ENCODE measurements at places on chromosomes 16 and 17.

DNA sequence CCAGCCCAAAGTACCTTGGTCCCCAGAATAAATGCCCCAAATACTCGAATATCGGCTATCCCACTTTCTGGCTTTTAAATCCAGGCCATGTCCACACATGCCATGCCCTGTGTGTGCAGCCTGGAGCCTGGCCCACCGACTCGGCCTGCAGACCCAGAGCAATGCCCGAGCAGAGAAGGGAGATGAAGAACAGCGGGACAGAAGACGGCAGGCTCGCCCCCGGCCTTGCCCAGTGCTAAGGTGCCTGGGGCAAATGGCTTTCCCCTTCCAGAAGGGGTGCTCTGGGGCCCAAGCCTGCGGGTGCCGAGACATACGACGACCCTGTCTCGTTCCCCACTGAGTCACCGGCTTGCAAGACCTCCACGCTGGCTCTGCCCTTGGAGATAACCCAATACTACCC is 8.0 kb downstream of the CLUH start:
- DNase-seq = no peak

GRCh38 chr17:35129154-35129972 is 7.9 kb downstream of the FNDC8 start:
- no peak for DNase-seq

DNA sequence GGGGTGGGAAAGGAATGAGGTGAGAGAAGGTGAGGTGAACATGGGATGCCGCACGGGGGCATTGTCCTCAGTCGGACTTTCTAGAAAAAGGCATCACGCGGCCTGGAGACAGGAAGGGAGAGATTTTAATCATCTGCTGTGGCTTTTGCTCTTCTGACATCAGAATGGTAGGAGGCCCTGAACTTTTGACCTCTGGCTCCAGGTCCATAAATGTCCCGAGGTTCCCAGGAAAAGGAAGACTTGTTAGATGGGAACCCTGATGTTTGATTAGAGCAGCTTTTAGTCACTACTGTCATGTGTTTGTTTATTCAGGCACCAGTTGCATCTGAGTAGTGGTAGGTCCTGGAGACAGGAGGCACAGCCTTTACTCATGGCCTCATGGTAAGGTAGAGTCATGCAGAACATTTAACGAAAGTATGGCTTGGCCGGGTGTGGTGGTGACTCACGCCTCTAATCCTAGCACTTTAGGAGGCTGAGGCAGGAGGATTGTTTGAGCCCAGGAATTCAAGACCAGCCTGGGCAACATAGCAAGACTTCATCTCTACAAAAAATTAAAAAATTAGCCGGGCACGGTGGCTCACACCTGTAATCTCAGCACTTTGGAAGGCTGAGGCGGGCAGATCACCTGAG is 203.1 kb downstream of the MSI2 start:
- no peak for DNase-seq

- no peak for DNase-seq
Observed at GRCh38 chr17:76897023-76897422, 28.8 kb downstream of the MGAT5B start.

- no peak for DNase-seq
Observed at GRCh38 chr16:58744497-58744896, 10.4 kb upstream of the GOT2 start.

- DNase-seq = no peak
Observed at GRCh38 chr17:40402668-40403067, 15.0 kb downstream of the TOP2A start.

GRCh38 chr16:78323315-78323714 is 223.9 kb downstream of the WWOX start:
- DNase-seq = no peak

GRCh38 chr17:57354673-57355072 is 98.3 kb downstream of the MSI2 start:
- DNase-seq = no peak

DNA sequence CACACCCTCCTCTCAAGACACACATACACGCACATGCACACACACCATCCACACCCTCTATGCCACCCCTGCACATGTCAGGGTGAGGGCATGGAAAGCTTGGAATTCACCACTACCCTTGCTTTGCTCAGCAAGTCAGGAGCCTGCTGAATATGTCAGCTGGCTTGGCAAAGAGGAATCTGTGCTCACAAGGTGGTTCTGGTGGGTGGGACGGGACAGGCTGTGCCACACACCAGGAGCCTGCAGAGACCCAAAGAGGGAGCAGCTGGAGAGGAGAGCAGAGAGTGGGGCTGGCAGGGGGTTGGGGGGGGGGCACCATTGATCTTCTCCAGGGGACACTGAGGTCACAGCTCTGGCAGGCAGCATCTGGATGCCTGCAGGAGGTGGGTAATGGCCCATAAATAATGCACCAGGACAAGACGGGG is 48.7 kb upstream of the NDRG4 start:
- DNase-seq = peak; percentile 19

Measured in nephron progenitor cell (in vitro differentiated cells).